Inflammatory macrophage (primary cell): ENCODE measurements at places on chromosomes 2 and 18.

DNA sequence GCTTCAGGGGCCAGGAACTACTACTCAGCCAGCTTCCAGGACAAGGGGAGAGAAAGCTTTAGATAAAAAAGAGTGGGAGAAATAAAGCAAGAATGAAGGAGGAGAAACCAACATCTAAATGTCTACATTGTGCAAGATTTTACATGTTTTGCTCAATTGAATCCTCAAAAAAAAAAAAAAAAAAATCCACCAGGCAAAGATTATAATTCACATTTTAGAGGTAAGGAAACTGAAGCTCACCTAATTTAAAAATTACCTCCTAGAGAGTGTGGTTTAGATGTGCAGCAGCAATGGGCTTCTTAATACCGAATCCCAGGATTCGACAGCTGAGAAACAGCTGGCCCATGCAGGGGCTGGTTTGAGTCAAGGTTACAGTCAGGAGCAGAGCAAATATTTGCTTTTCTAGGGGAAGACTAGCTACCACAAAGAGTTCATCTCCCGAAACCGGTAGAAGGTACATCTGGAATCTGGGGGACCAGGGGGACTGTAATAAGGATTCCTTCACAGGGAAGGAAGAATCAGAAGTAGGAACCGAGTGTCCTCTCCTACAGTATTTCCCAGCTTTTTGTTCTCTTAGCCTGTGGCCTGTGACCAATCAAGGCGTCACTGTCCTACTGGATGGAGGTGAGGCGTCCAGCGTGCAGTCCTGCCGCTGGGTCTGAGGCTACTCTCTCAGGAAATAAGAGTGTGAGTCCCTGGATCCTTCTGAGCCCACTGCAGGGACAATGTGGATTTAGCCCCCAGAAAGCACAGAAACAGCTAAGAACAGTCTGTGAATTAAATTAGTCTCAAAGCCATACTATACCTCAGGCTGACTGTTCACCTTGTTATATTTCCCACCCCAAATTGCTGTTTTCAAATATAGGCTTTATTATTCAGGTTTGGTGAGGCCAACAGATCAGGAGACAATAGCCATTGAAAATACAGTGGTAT lies 42.3 kb downstream of the IL1R2 start:
- DNase-seq, result no peak

DNA sequence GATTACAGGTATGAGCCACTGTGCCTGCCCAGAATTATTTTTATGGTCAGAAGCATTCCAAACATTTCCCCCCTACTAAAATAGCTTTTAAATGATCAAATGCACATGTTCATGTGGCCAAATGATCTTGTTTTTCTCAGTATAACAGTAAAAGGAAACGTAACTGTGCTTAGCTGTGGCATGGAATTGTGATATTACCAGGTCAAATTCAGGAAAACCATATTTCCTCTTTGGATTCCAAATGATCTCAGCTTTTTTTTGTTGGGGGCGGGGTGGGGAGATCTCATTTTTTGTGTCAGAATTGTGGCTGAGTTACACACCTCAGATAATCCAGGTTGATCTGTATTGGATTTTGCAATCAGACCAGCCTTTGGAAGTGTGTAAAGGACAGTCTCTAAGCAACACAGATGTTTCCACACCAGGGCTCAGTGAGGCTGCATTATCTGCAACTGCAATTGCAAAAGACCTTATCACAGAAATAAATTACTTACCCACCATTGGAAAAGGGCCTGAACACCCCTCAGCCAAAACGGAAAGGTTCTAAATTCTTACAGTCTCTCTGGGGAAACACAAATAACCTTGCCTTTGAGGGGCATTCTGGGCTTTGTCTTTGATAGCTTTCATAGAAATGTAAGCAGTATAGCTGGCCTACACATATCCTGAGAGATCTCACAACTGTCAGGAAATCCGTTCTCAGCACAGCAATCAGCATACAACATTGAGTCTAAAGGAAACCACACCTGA lies 8.4 kb downstream of the CASP10 start:
- no peak for DNase-seq

DNA sequence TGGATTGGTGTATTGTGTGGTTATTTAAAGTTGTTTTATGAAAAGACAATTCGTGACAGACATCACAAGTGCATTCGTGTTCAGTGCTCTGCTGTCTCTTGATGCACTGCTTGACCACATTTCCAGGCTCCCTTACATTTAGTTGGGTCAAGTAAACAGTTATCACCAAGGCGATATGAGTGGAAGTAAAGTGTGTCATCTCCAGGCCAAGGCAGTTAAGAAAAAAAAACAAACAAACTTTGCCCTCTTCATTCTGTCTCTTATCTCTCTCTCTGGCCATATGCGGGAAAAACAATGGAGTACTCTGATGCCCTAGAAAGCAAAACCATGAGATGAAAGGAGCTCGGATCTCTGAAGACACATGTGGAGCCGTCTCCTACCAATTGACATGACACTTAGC lies 131.1 kb downstream of the DSEL start:
- DNase-seq, result no peak

- no peak for DNase-seq
Observed at GRCh38 chr2:194319222-194319992, 1337.6 kb upstream of the SLC39A10 start.

DNA sequence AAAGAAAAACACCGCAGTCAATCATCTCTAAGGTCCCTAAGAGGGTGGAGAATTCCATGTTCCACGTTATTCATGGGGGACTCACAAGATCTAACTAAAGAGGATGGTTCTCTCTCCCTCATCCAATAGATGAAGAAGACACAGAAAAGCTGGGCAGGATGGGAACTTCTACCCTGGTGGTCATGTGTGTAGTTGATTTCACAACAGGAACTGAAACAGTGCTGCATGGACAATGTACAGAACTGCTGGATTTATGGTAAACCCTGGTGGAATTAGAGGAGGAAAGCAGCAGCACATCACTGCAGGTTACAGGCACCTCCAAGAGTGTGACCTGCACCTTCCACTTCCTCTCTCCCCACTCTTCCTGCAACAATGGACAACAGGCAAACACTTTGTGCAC lies 31.4 kb downstream of the FECH start:
- peak; percentile 46 for DNase-seq

GRCh38 chr2:62568983-62569837 lies 63.2 kb upstream of the TMEM17 start:
- no peak for DNase-seq

GRCh38 chr2:224557610-224558009 lies 27.6 kb downstream of the CUL3 start:
- no peak for DNase-seq

DNA sequence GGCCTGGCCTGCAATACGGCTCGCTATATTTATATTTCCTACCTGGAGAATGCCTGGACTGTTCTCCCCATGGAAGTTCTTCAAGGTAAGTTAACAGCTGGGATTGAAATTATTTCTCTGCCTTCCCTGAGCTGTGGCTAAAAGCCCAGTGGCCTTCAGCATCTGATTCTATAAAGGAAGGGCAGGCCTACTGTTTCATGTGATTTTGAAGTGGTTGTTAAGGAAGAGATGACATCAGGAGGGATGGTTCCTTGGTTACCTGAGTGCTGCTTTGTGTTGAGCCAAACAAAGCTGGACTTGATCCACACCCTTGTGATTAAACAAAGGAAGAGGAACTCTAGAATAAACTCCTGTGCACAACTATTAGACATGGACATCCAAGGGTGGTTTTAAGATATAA lies 61.6 kb downstream of the MFSD6 start:
- peak; percentile 55 for DNase-seq

GRCh38 chr2:236010920-236011685 lies 157.1 kb downstream of the GBX2 start:
- no peak for DNase-seq

DNA sequence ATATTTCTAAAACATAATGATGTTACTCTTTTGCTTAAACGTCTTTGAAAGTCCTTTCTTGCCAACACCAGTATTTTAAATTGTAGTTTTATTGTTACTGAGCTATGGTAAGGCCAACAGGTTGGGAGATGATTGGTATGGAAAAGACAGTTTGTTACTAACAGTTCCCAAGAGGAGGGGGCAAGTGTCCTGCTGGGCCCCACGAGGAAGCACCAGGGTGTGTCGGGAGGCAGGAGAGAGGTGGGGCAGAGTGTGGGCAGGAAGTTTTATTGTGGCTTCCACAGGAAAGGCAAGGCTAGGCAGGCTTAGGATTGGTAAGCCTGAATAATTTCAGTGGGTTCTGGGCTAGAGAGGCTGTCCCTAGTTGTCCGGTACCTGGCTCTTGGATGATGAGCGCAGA lies 134.3 kb downstream of the SOCS6 start:
- DNase-seq, result no peak

DNA sequence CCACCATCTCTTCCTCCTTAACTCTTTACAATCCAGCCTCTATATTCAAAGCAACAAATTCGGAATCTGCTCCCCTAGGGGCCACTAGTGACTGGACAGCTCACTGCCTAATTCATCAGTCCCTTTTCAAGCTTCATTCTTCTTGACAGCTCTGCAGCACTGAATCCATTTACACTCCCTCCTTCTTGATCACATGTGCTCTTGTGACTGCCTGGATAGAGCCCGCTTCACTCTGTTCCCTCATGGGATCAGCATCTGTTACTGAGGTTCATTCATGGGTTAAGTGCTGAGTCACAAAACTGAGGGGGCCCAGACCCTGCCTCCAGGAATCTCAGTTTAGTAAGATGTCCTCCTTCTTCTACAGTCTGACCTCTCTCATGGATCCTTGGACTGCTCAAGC lies 81.5 kb downstream of the CYRIA start:
- no peak for DNase-seq

DNA sequence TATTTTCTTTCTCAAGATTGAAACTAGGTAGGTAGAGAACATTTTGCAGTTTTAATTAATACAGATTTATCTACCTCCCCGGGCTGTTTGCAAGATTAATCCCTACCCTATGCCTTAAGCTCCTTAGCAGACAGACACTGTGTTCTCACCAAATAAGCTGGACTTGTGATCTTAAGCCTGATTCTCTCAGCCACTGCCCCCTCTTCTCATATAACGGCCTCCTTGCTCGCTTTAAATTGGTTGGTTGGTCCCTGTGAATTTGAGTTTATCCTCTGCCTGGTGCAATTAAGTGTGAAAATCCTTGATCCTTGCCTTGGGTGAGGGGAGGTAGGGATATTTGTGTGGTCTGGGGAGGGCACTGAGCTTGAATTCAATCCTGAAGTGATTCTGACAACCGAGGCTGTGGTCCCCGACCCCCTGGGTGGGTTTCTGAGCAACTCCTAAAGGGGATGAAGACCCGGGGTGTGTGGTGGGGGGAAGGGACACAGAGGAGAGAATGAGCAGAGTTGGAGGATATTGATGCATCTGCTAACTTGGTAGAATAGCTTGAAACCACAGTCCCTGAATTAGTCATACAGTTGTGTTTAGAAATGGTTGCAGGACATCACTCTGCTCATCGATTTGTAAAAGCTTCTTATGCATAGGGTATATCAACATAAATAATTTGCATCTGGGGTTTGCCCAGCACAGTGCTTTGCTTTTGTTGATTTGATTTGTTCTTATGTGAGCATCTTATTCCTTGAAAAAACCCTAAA lies 36.9 kb upstream of the NCKAP5 start:
- no peak for DNase-seq

DNA sequence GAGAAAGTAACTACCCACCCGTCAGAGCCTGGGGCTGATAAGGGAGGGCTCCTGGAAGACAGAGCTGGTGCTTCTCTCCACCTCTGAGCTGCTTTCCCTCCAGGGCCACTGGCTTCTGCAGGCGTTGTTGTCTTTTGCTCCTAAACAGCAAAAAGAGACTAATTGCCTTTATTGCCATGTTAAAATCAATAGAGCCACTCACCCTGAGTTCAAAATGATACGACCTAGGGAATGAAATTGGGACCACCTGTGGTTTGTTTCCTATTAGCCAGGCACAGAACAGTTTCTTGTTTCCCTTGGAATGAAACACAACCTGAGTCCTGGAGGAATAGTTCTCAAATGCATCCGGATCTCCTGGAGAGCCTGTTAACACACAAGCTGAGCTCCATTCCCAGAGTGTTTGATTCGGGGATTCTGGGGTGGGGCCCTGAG lies 45.8 kb downstream of the TCF7L1 start:
- DNase-seq, result no peak

GRCh38 chr2:158806941-158807340 lies 11.8 kb downstream of the DAPL1 start:
- no peak for DNase-seq

- DNase-seq, result no peak
Observed at GRCh38 chr18:46301571-46301970, 197.4 kb downstream of the HAUS1 start.

DNA sequence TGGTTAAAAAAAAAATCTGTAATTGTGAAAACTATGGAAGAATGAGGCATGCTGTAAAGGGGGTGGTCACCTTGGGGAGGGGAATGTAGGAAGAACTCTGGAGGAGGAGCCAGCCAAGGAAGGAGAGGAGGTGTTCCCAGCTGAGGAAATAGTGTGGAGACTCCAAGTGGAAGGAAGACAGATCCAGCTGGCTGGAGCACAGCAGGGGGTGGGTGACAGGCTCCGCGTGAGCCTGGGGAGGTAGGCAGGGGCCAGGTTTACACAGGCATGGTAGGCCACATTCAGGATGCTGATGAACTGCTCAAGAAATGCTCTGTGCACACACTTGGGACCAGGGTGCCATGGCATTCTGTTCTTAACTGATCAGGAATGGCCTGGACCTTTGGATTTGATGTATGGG lies 16.8 kb downstream of the AFF3 start:
- no peak for DNase-seq

DNA sequence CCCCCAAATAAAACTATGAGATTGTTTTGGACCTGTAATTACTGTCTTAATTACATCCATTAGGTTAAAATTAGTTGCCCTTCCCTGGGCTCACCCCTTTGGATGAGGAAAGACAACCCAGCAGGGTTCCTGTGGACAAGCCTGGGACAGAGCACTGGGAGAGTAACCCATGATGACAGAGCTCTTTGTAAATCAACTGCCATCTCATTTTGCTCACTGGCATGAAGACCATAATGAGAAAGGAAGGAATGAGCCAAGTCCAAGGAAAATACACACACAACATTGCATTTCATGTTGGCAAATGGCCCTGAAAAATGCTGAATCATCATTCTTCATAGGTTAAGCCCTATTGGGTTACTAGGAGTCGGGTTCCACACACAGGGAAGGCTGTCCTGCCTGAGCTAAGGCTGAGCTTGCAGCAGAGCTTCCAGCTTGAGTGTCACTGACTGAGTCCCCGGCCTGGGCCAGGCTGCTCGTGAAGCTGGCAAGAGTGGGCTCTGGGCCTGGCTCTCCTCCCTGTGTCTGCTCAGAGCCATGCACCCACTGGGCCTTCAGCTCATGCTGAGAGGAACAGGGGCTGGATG lies 94.1 kb upstream of the ACAA2 start:
- DNase-seq, result no peak

- DNase-seq, result no peak
Observed at GRCh38 chr2:105186967-105187498, 54.5 kb upstream of the GPR45 start.

DNA sequence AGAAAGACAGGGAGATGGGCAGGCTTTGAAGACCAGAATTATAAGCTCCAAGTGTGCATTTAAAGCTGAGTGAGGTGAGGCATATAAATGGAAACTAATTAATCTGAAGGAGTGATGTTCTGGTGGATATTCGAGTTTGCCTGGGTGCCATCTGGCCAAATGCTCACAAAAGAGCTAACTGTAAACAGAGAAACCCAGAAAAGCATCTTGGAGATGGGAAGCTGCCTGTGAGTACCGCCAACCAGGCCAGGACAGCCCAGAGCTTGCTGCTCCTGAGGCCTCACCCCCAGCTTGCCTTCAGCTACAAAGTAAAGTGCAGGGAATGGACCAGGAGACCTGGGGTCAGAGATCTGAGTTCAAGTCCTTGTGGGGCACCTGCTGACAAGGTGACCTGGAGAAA lies 446.1 kb upstream of the MYT1L start:
- no peak for DNase-seq

- no peak for DNase-seq
Observed at GRCh38 chr18:53795610-53796009, 428.9 kb downstream of the MBD2 start.
